ENCODE measurements at places on chromosomes 5 and 9.
A peak's percentile ranks its signal among the peaks of the same experiment; 100 is the strongest.

- no peaks in the 10 kb centered on the region for H3K4me1 ChIP-seq
- H3K36me3 ChIP-seq = no peaks in the 10 kb centered on the region
- H3K27ac ChIP-seq = no peak overlapping the region
Observed at GRCh38 chr5:149794041-149794440, 63.9 kb downstream of the PPARGC1B start.

- no peaks in the 10 kb centered on the region for H3K27me3 ChIP-seq
- DNase-seq = no peak
- H3K4me3 ChIP-seq = no peak overlapping the region
- H3K4me1 ChIP-seq = no peaks in the 10 kb centered on the region
- no peaks in the 10 kb centered on the region for H3K36me3 ChIP-seq
Observed at GRCh38 chr5:73822278-73822988, 196.4 kb downstream of the ARHGEF28 start.

- no peak overlapping the region for H3K4me3 ChIP-seq
- H3K27me3 ChIP-seq = peaks cover 5% of the 10 kb centered on the region
- H3K27ac ChIP-seq = no peak overlapping the region
- H3K4me1 ChIP-seq = no peaks in the 10 kb centered on the region
- no peak for DNase-seq
Observed at GRCh38 chr5:73327908-73328455, 120.6 kb downstream of the FOXD1 start.

DNA sequence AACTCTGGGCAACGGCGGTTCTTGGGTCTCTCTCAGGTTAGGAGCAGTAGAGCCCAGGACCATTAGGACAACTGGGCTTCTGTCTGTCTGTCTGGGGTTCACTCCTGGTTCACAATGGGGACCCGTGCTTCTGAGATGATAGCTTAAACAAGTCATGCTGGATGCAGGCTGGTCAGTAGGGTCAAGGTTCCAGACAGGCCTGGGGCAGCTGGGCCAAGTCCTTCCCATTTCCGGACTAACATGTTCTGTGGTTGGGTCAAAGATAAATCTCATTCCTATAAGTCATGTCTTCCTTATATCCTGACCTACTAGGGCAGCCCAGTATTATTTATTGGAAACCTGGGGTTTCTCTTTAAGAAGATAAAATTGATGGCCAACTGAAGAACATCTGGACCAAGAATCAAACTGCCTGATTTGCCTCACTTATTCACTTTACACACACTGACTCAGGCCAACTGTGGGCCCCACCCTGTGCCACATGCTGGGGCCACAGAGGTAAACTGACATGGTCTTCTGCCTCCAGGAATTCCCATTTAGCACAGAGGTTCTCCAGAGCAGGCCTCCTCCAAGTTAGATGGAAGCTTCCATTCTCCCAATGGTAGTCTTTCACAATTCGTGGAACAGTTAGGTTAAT lies 8.3 kb downstream of the HDHD3 start:
- no peak for DNase-seq
- H3K4me1 ChIP-seq = no peaks in the 10 kb centered on the region
- no peaks in the 10 kb centered on the region for H3K36me3 ChIP-seq
- H3K4me3 ChIP-seq = no peak overlapping the region

DNA sequence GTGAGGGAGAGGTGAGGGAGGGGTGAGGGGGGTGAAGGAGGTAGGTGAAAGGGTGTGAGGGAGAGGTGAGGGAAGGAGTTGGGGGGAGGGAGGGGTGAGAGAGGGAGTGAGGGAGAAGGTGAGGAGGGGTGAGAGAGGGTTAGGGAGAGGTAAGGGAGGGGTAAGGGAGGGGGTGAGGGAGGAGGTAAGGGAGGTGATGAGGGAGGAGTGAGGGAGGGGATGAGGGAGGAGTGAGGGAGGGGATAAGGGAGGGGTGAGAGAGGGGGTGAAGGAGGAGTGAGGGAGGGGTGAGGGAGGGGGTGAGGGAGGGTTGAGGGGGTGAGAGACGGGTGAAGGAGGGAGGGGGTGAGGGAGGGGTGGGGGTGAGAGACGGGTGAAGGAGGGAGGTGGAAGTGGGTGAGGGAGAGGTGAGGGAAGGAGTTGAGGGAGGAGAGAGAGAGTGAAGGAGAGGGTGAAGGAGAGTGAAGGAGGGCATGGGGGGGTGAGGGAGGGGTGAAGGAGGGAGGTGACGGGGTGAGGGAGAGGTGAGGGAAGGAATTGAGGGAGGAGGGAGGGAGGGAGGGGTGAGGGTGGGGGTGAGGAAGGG lies 18.5 kb downstream of the NINJ1 start:
- no peak for DNase-seq
- H3K4me3 ChIP-seq = no peak overlapping the region
- H3K27me3 ChIP-seq = peaks cover 2% of the 10 kb centered on the region
- H3K36me3 ChIP-seq = peaks cover 8% of the 10 kb centered on the region
- H3K27ac ChIP-seq = no peak overlapping the region

DNA sequence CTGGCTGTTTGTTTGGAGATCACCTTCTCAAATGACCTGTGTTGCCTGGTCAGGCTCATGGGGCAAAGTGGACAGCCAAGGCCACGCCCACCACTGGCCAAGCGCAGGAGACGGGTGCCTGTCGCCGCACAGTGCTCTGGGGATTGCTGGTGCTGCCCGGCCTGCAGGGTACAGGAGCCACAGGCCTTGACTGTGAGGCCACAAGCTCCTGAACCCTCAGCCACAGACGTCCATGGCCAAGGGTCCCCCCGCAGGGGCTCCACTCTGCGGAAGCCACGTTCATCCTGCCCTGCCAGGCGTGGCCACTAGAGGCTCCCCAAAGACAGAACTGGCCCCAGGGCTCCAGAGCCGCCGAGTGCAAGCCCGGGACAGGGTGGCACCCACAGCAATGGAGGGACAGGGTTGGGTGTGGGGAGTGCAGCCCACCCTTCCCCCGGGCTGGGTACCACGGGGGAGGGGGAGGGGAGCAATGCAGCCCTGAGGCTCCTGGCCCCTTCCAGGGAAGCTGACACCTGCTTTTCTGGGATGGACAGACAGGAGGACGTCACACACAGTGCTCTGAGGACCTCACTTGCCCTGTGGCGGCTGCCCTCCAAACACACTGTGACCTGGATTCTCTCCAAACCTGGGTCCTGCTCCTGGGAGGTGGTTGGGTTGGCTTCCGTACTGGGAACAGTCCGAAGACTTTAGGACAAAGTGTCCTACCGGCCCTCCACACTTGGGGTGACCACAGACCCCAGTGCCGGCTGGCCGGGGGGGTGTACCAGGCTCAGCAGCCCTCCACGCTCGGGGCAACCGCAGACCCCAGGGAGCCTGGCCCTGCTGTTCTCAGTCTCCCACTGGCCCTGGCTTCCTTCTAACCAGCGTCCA lies 21.5 kb downstream of the TPPP start:
- DNase-seq = peak; percentile 47
- H3K36me3 ChIP-seq = peaks cover 6% of the 10 kb centered on the region
- peaks cover 5% of the 10 kb centered on the region for H3K4me1 ChIP-seq
- H3K27ac ChIP-seq = no peak overlapping the region
- peaks cover 9% of the 10 kb centered on the region for H3K27me3 ChIP-seq
- H3K4me3 ChIP-seq = no peak overlapping the region

GRCh38 chr5:8805653-8806052 lies 740.2 kb downstream of the SEMA5A start:
- no peak for DNase-seq
- no peaks in the 10 kb centered on the region for H3K27me3 ChIP-seq
- H3K4me3 ChIP-seq = no peak overlapping the region
- no peaks in the 10 kb centered on the region for H3K4me1 ChIP-seq

DNA sequence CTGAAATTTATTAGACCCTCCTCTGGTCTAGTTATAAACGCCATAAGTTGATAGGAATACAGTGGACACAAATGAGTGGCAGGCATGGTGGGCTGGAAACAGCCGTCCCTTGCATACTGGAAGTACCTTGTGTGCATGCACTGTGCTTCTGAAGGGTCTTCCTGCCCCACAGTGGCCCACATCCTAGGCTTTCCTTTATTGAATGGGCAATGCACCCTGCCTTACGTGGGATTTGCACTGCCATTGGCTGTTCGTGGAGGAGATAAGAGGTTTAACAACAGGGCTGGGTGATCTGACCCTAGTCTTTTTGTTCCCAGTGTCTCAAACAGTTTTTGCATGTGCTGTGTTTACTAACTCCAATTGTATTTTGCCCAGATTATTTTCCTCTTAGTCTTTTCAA lies 480.8 kb downstream of the GADD45G start:
- no peaks in the 10 kb centered on the region for H3K4me1 ChIP-seq
- no peak overlapping the region for H3K27ac ChIP-seq
- no peaks in the 10 kb centered on the region for H3K36me3 ChIP-seq
- H3K4me3 ChIP-seq = no peak overlapping the region
- no peak for DNase-seq

- H3K36me3 ChIP-seq = peaks cover 2% of the 10 kb centered on the region
- H3K4me1 ChIP-seq = peaks cover 4% of the 10 kb centered on the region
- no peaks in the 10 kb centered on the region for H3K27me3 ChIP-seq
- H3K27ac ChIP-seq = no peak overlapping the region
- DNase-seq = no peak
Observed at GRCh38 chr5:109191153-109191558, 218.6 kb downstream of the PJA2 start.

DNA sequence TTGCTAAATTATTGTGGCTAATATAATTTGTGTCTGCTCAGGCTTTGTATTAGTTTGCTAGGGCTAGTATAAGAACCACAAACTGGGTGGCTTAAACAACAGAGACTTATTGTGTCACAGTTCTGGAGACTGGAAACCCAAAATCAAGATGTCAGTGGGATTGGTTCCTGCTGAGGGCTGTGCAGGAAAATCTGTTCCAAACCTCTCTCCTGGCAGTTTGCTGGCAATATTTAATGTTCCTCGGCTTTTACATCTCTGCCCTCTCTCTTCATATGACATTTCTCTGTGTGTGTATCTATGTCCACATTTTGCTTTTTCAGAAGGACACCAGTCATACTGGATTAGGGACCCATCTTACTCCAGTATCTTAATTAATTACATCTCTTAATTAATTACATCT lies 498.8 kb upstream of the CD180 start:
- no peak overlapping the region for H3K4me3 ChIP-seq
- H3K4me1 ChIP-seq = no peaks in the 10 kb centered on the region
- no peak overlapping the region for H3K27ac ChIP-seq
- H3K36me3 ChIP-seq = no peaks in the 10 kb centered on the region
- peaks cover 5% of the 10 kb centered on the region for H3K27me3 ChIP-seq
- DNase-seq = no peak

- peaks cover 4% of the 10 kb centered on the region for H3K27me3 ChIP-seq
- H3K36me3 ChIP-seq = no peaks in the 10 kb centered on the region
- no peak overlapping the region for H3K4me3 ChIP-seq
- H3K27ac ChIP-seq = no peak overlapping the region
Observed at GRCh38 chr5:150454492-150455229, 5.1 kb upstream of the RPS14 start.

GRCh38 chr5:28766565-28767158 lies 1728.3 kb upstream of the CDH9 start:
- no peak for DNase-seq
- H3K36me3 ChIP-seq = no peaks in the 10 kb centered on the region
- H3K4me1 ChIP-seq = no peaks in the 10 kb centered on the region
- no peak overlapping the region for H3K27ac ChIP-seq
- H3K4me3 ChIP-seq = no peak overlapping the region

DNA sequence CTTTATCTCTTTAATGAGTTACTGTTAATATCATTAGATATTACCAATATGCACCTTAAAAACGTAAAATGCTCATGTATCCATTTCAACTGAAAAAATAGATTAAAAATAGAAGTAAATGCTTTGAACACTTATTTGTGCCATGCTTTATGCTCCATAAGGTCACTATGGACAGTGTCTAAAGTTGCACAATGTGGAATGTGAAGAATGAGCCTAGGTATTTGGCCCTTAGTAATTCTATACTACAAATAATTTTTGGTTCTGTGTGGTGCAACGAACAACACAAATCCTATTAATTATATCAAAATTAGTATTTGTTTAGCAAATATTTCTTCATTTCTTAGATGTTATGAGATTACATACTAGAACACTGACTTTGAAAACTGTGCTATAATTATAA lies 469.9 kb upstream of the TUSC1 start:
- DNase-seq = no peak
- no peak overlapping the region for H3K27ac ChIP-seq

- no peaks in the 10 kb centered on the region for H3K36me3 ChIP-seq
- DNase-seq = no peak
- H3K4me1 ChIP-seq = peaks cover 6% of the 10 kb centered on the region
- H3K27ac ChIP-seq = no peak overlapping the region
Observed at GRCh38 chr9:129318121-129319075, 140.3 kb upstream of the IER5L start.

GRCh38 chr9:100534401-100534800 lies 43.5 kb upstream of the CAVIN4 start:
- H3K36me3 ChIP-seq = no peaks in the 10 kb centered on the region
- H3K4me3 ChIP-seq = no peak overlapping the region
- H3K27ac ChIP-seq = no peak overlapping the region
- no peak for DNase-seq

DNA sequence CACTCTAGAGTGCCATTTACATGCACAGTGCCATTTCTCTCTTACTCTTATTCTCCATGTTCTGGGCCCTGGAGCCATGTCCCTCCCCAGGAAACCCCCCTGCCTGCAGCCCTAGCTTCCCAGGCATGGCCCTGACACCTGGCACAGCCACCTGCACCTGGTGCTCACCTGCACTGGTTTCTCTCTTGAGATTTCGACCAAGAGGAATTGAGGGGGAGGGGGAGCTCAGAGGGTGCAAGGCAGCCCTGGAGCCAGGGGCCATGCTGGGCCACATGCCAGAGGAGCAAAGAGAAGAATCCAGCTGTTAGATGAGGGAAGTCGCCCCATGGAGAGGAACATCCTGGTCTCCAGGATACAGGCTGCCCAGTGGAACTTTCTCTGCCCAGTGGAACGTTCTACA lies 65.0 kb upstream of the RAPGEF1 start:
- no peaks in the 10 kb centered on the region for H3K36me3 ChIP-seq
- H3K4me3 ChIP-seq = no peak overlapping the region
- peaks cover 6% of the 10 kb centered on the region for H3K27me3 ChIP-seq
- no peaks in the 10 kb centered on the region for H3K4me1 ChIP-seq
- no peak for DNase-seq

- no peaks in the 10 kb centered on the region for H3K36me3 ChIP-seq
- H3K27me3 ChIP-seq = peaks cover 17% of the 10 kb centered on the region
- peaks cover 46% of the 10 kb centered on the region for H3K4me1 ChIP-seq
- peak; percentile 35 for DNase-seq
- H3K4me3 ChIP-seq = peak overlapping the region; percentile 97
Observed at GRCh38 chr5:57172466-57173318, 1.2 kb upstream of the GPBP1 start.

- H3K4me3 ChIP-seq = no peak overlapping the region
- DNase-seq = no peak
- H3K36me3 ChIP-seq = no peaks in the 10 kb centered on the region
- H3K4me1 ChIP-seq = no peaks in the 10 kb centered on the region
- H3K27me3 ChIP-seq = peaks cover 16% of the 10 kb centered on the region
- H3K27ac ChIP-seq = no peak overlapping the region
Observed at GRCh38 chr5:38541174-38541725, 15.2 kb downstream of the LIFR start.

DNA sequence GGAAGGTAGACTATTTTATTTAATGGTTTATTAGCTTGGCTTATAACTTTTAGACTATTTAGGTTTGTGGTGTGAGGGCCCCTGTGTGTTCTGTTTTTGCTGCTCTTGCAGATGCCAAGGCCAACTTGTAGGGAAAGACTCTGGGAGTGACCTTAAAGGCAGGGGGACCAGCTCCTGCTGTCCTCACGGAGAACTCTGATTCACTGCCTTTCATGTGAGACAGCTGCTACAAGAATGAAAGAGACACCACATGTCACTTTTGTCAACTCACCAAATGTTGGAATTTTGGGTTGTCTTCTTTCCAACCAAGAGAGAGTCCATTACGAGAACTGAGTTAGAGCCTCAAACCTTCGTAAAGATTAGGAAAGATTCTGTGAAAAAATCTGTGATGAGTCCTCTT lies 258.3 kb upstream of the ADAMTSL1 start:
- no peaks in the 10 kb centered on the region for H3K27me3 ChIP-seq
- no peak overlapping the region for H3K4me3 ChIP-seq
- no peak overlapping the region for H3K27ac ChIP-seq
- no peaks in the 10 kb centered on the region for H3K4me1 ChIP-seq

Data from immature natural killer cell (primary cell).